ENCODE measurements at places on chromosomes 12 and 14. TPM values are rescaled to one million over a fixed set of nuclear protein-coding genes. Genes with fewer than 3 reads are reported as not detected.

The TBC1D30 gene
- 0.39 TPM for total RNA-seq

The CIT gene
- total RNA-seq, result 8.4 TPM

The BDKRB2 gene
- total RNA-seq, result 20.1 TPM

The NDUFB1 gene
- 389 TPM for total RNA-seq

The OSGEP gene
- 55.1 TPM for total RNA-seq

The FGF23 gene
- total RNA-seq, result not detected

The PXMP2 gene
- total RNA-seq, result 40.2 TPM

The NELL2 gene
- 3.9 TPM for total RNA-seq

The SLC6A13 gene
- not detected for total RNA-seq

The ARF6 gene
- 87.7 TPM for total RNA-seq

The ERG28 gene
- 21.6 TPM for total RNA-seq

The TNFRSF1A gene
- 186 TPM for total RNA-seq

The DIABLO gene
- total RNA-seq, result 75.4 TPM

The SLC25A47 gene
- total RNA-seq, result not detected

The GLT8D2 gene
- 15.4 TPM for total RNA-seq

The CCDC197 gene
- total RNA-seq, result not detected

The POLE2 gene
- total RNA-seq, result 12.7 TPM

The WDR20 gene
- total RNA-seq, result 16.9 TPM

The B4GALNT3 gene
- 14.4 TPM for total RNA-seq

The SMAGP gene
- 21.9 TPM for total RNA-seq

The KLRC3 gene
- not detected for total RNA-seq

The PHLDA1 gene
- 321 TPM for total RNA-seq

The EIF2S3B gene
- total RNA-seq, result 4.6 TPM

The TAS2R20 gene
- 0.08 TPM for total RNA-seq

The MAP1LC3B2 gene
- total RNA-seq, result 0.70 TPM

The CRIP1 gene
- total RNA-seq, result 0.16 TPM

The GIT2 gene
- 14.9 TPM for total RNA-seq

The CD163L1 gene
- 0.38 TPM for total RNA-seq

The POTEG gene
- not detected for total RNA-seq

The SCN8A gene
- 0.23 TPM for total RNA-seq

The SERPINA9 gene
- total RNA-seq, result not detected

The GEMIN2 gene
- 55.2 TPM for total RNA-seq

The AQP2 gene
- total RNA-seq, result not detected

The PLEKHD1 gene
- total RNA-seq, result not detected

The CCDC92 gene
- 17.6 TPM for total RNA-seq

The PAH gene
- total RNA-seq, result not detected

The BRMS1L gene
- 4.4 TPM for total RNA-seq

The STAC3 gene
- total RNA-seq, result not detected

The FAM222A gene
- 0.72 TPM for total RNA-seq

The AKAP5 gene
- total RNA-seq, result not detected

The SMIM41 gene
- total RNA-seq, result not detected

The LBHD2 gene
- not detected for total RNA-seq

The OR6C2 gene
- total RNA-seq, result not detected

The SERPINA3 gene
- total RNA-seq, result 3.8 TPM
